Activated CD4-positive, alpha-beta T cell treated with anti-CD3 and anti-CD28 coated beads, Interleukin-10, Interleukin-2, amounts not matched to agents 100 ng/mL and 50 ng/mL, durations not matched to agents 16 hours and 8 hours (primary cell): ENCODE measurements at places on chromosomes 4 and X.

DNA sequence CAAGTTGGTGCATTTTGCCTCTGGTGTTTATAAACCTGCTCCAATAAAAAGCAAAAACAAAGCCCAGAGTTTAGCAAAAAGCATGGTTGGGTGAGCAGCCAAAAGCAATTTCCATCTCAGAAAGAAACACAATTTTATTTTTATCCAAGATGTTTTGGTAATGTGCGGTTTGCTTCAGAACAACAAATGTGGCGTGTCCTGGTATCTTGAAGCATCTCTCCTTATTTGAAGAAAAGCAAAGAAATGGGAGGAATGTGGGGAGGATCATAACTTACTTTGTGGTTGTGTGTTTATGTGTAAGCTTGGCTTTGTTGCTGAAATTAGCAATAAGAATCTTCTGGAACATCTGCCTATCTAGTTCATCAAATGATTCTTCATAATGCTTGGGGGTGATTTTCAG is 88.3 kb upstream of the DDX3X start:
- DNase-seq = no peak

- no peak for DNase-seq
Measured at GRCh38 chrX:133880032-133880443, 105.4 kb downstream of the GPC3 start.

DNA sequence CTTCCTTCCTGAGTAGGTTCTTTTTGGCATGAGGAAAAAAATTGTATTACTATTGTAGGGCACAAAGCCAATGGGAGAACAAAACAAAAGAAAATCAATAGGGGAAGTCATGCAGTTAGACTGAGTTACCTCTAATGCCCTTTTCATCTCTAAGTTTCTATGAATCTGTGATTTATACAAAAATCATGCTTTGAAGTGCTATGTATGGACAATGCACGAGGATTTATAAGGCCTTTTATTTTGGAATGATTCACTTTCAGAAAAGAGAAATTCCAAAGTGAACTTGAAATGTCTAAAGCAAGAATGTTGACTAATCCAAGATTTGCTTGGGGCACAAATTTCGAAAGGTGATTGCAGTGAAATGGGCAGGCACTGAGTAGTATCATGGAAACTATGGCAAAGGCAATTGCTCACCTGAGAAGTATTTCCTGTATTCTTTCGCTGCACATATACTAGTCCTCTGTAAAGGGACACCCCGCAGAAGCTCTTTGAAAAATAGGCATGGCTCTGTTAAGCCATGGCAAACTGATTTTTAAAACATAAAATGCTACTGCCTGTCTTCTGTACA is 52.8 kb downstream of the ADGRG4 start:
- no peak for DNase-seq

- DNase-seq = no peak
Measured at GRCh38 chr4:13750594-13750993, 123.1 kb upstream of the BOD1L1 start.

DNA sequence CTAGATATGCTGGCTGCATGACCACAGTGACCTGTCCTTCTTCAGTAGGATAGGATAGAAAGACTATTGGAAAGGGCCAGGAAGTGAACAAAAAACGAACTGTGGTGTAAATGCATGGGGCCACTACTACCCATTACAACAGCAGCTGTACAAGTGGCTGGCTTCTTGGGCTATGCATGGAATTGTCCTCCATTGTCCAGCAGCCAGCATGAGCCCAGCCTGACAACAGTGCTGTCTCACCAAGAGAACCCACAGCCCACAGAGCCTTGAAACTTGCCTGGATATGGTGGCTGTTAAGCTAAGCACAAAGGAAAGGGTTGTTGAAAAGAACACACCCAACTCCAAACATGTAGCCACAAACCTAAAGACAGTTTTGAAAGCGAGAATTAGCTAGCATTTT is 330.2 kb upstream of the F9 start:
- DNase-seq = no peak

GRCh38 chr4:986879-987623 is at the start of gene IDUA:
IDUA (plus strand) TSS chr4:987044; CDS start chr4:987085, 41 bp downstream.
- DNase-seq = peak; percentile 87

DNA sequence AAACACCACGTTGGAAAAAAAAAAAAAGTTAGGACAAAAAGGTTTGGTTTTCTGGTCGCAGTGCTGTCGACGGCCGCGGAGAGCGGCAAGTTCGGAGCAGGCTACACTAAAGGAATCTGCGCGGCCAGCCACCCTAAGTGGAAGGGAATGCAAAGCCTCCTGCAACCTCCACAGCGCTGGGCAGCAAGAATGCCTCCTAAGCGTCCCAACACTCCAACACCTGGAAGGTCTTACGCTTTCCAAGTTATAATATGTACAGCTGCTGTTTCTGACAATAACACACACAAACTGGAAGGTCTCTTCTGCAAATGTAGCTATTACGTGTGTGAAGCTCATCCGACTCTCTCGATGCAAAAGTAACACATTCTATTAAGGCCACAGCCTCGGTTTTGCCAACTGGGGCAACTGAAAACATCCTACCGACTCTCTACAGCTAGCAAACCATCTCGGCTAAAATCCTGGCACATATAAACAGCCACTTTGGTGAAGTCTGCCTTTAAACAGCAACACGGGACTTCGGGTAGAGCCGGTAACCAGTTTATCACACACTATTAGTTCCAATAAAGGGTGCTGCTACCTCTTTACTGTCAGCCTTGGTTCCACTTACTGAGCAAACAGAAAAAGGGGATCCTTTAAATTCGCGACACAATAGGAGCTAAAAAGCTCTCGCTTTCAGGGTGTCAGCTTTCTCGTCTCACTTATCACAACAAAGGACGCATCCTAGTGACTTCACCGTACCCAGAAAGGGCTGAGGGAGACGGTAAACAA is 895 bp downstream of the SMIM14 start:
- DNase-seq = peak; percentile 30

GRCh38 chr4:88621763-88622327 is 29.6 kb downstream of the HERC3 start:
- no peak for DNase-seq

DNA sequence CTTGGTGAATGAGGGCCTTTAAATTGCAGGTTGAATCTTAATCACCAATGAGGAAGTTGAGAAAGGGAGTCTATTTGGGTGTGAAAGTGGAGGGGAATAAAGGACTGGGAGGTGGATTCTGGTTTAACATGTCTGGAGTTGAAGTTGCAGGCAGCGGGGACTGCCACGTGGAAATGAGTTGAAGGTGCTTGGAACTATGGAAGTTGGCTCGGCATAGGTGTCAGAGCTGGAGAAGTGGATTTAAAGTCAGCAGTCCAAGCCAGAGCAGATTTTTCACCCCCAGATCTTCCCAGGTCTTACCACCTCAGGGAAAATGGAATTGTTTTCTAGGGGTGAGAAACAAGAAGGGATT is 44.9 kb downstream of the TIGD4 start:
- no peak for DNase-seq

GRCh38 chrX:39890807-39891206 is 207.0 kb downstream of the BCOR start:
- no peak for DNase-seq

GRCh38 chr4:140719686-140720085 is 36.5 kb downstream of the TBC1D9 start:
- DNase-seq = no peak

GRCh38 chr4:13248621-13249298 is 235.4 kb downstream of the RAB28 start:
- DNase-seq = no peak

DNA sequence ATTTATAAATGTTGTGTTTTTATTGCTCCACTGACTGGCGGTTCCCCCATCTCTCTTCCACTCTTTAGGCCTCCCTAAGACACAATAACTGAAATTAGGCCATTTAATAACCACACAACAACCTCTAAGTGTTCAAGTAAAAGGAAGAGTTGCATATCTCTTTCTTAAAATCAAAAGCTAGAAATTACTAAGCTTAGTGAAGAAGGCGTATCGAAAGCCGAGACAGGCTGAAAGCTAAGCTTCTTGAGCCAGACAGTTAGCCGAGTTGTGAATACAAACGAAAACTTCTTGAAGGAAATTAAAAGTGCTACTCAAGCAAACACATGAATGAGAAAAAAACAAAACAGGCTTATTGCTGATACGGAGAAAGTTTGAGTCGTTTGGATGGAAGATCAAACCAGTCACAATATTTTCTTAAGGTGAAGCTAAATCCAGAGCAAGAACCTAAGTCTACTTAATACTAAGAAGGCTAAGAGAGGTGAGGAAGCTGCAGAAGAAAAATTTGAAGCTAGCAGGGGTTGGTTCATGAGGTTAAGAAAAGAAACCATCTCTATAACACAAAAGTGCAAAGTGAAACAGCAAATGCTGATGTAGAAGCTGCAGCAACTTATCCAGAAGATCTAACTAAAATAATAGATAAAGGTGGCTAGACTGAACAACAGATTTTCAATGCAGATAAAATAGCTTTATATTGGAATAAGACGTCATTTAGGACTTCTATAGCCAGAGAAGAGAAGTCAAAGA is 194.0 kb upstream of the TTC29 start:
- peak; percentile 32 for DNase-seq

GRCh38 chrX:34915463-34916225 is 27.0 kb upstream of the FAM47B start:
- DNase-seq = no peak

GRCh38 chr4:30870513-30870912 is 150.3 kb downstream of the PCDH7 start:
- DNase-seq = no peak

- no peak for DNase-seq
Measured at GRCh38 chr4:72323227-72323626, 245.8 kb downstream of the ADAMTS3 start.

DNA sequence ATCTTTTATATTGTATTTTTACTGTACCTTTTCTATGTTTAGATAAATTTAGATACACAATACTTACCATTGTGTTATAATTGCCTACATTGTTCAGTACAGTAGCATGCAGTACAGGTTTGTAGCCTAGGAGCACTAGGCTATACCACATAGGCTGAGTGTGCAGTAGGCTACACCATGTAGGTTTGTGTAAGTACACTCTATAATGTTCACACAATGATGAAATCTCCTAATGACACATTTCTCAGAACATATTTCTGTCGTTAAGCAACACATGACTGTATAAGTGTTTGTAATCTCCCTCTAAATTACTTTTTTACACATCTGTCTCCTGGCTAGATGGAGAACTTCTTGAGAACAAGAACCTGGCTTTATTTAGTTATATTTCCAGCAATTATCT is 40.3 kb downstream of the UCHL1 start:
- no peak for DNase-seq

GRCh38 chr4:92303621-92304027 is at the start of gene GRID2:
GRID2 (plus strand) TSS chr4:92303966.
- no peak for DNase-seq

DNA sequence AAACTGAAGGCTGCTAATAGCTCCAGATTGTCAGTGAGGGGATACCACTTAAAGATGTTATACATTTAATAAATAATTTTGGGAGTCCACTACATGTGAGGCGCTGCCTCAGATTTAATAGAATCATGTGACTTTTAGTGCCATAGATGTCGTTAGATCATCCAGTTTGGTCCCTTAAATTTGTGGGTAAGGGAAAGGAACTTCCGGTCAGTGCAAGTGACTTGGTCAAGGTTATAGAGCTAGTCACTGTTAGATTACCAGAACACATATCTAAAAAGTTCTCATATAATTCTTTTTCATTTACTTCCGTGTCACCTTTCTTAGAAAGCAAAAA is 529 bp upstream of the UBA6 start:
- DNase-seq = no peak

- peak; percentile 42 for DNase-seq
Measured at GRCh38 chrX:154378059-154378798, 866 bp upstream of the EMD start.

- DNase-seq = no peak
Measured at GRCh38 chr4:163815776-163816175, 321.3 kb downstream of the TMA16 start.

GRCh38 chr4:121009578-121010478 is 62.5 kb downstream of the NDNF start:
- DNase-seq = no peak

DNA sequence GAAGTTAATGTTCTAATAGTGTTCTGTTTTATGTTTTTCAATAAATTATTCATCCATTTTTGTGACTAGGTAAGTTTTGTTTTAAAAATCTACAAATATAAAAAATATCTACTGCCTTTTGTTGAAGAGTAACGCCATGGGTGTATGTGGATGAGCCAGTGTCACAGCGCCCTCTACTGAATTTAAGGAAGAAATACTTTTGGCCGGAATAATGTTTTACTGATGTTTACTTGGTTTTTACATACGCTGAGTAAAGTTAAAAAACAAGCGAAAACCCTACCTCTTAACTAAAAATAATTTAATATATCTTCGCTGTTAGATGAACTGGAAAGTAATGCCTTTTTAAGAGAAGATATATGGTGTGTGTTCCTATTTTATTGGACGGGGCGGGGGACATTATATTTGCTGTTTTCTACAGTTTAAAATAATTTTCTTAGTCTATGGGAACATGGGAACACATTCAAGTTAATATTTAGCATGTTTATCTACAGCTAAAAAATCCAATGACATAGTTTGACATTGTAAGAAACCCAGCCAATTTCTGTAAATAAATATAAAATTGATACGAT is 86.1 kb downstream of the CPE start:
- peak; percentile 42 for DNase-seq

- peak; percentile 16 for DNase-seq
Measured at GRCh38 chrX:96372313-96373046, 312.2 kb upstream of the DIAPH2 start.
